Transverse colon (tissue), 4 donors: ENCODE measurements at places on chromosomes 3 and 15. TPM values are rescaled to one million over a fixed set of nuclear protein-coding genes. Genes with fewer than 3 reads are reported as not detected.

Gene GRK7
- total RNA-seq = 0.16 TPM

- H3K36me3 ChIP-seq = no peaks in the 10 kb centered on the region
- H3K4me1 ChIP-seq = no peaks in the 10 kb centered on the region
- H3K4me3 ChIP-seq = no peak overlapping the region
- H3K27me3 ChIP-seq = no peaks in the 10 kb centered on the region
Measured at GRCh38 chr3:50792568-50792967, 117.8 kb downstream of the DOCK3 start.

Gene MESP2
- total RNA-seq = 0.96 TPM

GRCh38 chr15:67076147-67076843, 10.9 kb downstream of the SMAD3 start:
- DNase-seq = no peak
- H3K36me3 ChIP-seq = no peaks in the 10 kb centered on the region
- no peaks in the 10 kb centered on the region for H3K27me3 ChIP-seq
- H3K4me1 ChIP-seq = peaks cover 44% of the 10 kb centered on the region
- H3K4me3 ChIP-seq = no peak overlapping the region

Gene LOXL1
- total RNA-seq = 1.8 TPM

- no peak for DNase-seq
- no peaks in the 10 kb centered on the region for H3K4me1 ChIP-seq
- H3K27ac ChIP-seq = no peak overlapping the region
- H3K4me3 ChIP-seq = no peak overlapping the region
- H3K36me3 ChIP-seq = no peaks in the 10 kb centered on the region
Measured at GRCh38 chr3:21477541-21478288, 273.3 kb downstream of the ZNF385D start.

DNA sequence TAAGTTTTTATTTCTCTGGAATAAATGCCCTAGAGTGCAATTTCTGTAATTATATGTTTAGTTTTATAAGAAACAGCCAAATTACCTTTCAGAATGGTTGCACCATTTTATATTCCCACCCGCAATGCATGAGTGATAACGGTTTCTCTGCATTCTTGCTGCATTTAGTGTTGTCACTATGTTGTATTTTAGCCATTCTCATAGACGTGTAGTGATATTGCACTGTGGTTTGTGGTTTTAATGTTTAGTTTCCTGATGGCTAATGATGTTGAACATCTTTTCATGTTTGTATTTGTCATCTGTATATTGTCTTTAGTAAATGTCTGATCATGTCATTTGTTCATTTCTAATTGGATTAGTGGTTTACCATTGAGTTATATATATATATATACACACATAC, 73.0 kb upstream of the GOLIM4 start:
- H3K4me3 ChIP-seq = no peak overlapping the region
- H3K36me3 ChIP-seq = no peaks in the 10 kb centered on the region
- DNase-seq = no peak
- H3K27ac ChIP-seq = no peak overlapping the region

GRCh38 chr15:48978638-48979037, 14.9 kb upstream of the SHC4 start:
- H3K27ac ChIP-seq = no peak overlapping the region
- H3K4me3 ChIP-seq = no peak overlapping the region
- no peaks in the 10 kb centered on the region for H3K4me1 ChIP-seq

Gene PML
- 74.3 TPM for total RNA-seq

Gene SPSB4
- total RNA-seq = not detected

Gene CCR8
- not detected for total RNA-seq

Gene FAN1
- total RNA-seq = 34.8 TPM

Gene TTLL13
- not detected for total RNA-seq

DNA sequence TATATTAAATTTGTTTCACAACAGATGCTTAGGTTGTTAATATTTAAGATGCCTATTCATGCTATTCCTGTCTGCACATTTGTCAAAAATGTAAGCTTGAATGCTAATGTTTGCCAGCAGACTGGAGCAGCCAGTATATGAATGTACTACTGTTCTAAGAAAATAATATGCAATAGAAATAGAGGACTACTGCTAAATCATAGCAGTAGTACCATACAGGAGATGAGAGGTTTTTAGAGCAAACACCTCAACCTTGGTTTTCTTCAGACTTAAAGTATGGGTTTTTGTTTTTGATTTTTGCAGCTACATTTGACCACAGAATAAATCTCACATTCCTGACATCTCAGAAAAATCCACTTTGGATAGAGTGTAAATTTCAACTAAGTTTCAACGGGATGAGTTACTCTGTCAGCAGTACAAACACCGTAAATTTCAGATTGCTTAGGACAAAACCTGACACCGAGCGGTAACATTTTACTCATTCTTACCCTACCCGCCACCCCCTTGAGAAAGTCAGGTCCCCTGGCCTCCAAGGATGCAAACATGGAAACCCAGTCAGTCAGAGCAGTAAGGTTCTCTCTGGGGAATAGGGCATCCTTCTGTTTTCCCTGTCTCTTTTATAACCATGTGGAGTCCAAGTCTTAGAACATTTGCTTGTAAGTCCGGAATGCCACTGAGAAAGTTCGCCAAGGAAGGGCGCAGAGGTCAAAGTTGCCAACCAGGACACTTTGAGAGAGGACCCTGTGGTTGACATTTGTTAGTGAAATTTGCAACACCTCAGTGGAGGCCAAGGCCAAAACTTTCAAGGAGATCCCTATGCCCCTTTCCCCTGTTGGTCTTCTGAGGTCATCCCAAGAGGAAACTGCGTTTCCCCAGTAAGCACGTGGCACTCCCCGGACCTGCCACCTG, 17.9 kb upstream of the SATB1 start:
- no peaks in the 10 kb centered on the region for H3K27me3 ChIP-seq
- H3K4me3 ChIP-seq = peak overlapping the region; percentile 73
- H3K36me3 ChIP-seq = no peaks in the 10 kb centered on the region
- DNase-seq = no peak
- H3K4me1 ChIP-seq = peaks cover 26% of the 10 kb centered on the region
- peak overlapping the region; percentile 83 for H3K27ac ChIP-seq

GRCh38 chr3:141184430-141184829, 47.2 kb upstream of the PXYLP1 start:
- H3K36me3 ChIP-seq = no peaks in the 10 kb centered on the region
- no peak for DNase-seq
- H3K4me3 ChIP-seq = no peak overlapping the region
- no peaks in the 10 kb centered on the region for H3K4me1 ChIP-seq
- no peaks in the 10 kb centered on the region for H3K27me3 ChIP-seq

DNA sequence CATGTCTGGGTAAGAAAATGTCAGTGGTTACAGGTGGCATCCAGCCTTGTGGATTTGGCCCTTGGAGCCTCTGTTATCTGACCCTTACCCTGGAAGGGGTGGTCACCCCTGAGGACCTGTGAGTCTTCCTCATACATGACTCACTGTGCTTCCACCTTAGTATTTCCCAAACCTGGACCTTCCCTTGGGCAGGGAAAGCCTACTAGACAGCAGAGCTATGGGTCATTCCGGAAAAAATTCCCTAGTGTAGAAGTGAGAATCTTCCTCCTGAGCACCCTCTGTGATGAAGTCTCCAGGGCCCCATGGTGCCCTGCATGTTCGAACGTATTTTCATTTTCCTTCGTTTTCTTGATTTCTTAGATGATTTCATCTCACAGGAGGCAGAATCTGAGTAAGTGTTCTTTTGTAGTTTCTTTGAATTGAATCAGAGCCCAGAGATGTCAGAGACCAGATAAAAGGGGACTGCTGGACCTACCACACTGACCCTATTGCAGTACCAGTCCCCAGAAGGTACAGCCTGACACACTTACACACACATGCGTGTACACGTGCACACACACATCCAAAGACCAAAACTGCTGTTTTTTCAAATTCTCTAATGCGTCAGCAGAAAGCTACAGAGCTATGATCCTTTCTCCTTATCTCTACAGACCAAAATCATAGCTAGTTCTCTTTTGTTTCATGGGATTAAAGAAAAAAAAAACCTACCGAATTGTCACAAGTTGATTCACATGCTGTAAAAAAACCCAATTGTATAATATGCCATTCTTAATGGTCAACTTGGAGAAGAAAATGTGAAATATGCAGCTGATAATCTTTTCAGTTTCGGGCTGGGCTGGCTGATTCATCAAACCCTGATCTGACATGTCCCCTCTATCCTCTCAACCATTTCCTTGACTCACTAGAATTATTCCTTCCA, 50.5 kb upstream of the ARHGEF3 start:
- DNase-seq = no peak
- H3K27me3 ChIP-seq = no peaks in the 10 kb centered on the region
- peaks cover 3% of the 10 kb centered on the region for H3K4me1 ChIP-seq
- no peak overlapping the region for H3K4me3 ChIP-seq

Gene TKT
- total RNA-seq = 214 TPM

DNA sequence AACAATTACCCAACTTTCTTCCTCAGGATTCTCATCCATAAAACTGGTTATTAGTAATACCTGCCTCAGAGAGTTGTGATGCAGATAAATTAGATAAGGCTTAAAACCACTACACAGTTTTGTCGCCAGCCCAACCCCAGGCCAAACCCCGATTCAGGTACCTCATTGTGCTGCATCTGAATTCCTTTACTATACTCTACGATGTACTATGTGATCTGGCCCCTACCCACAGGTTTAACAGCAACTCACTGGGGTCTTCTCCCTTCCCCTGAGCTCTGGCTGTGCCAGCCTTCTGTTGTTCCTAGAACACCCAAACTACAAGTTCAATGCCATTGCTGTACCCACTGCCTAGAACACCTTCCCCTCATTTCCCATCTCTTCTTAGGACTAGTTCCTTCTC, 64.6 kb downstream of the MYO5A start:
- H3K4me3 ChIP-seq = no peak overlapping the region
- peaks cover 11% of the 10 kb centered on the region for H3K4me1 ChIP-seq
- no peak for DNase-seq

GRCh38 chr3:191959876-191960413, 499.0 kb downstream of the PYDC2 start:
- H3K27me3 ChIP-seq = no peaks in the 10 kb centered on the region
- H3K4me1 ChIP-seq = no peaks in the 10 kb centered on the region
- H3K27ac ChIP-seq = no peak overlapping the region
- no peak for DNase-seq

Gene SYNPR
- total RNA-seq = not detected

Gene RLBP1
- total RNA-seq = not detected

DNA sequence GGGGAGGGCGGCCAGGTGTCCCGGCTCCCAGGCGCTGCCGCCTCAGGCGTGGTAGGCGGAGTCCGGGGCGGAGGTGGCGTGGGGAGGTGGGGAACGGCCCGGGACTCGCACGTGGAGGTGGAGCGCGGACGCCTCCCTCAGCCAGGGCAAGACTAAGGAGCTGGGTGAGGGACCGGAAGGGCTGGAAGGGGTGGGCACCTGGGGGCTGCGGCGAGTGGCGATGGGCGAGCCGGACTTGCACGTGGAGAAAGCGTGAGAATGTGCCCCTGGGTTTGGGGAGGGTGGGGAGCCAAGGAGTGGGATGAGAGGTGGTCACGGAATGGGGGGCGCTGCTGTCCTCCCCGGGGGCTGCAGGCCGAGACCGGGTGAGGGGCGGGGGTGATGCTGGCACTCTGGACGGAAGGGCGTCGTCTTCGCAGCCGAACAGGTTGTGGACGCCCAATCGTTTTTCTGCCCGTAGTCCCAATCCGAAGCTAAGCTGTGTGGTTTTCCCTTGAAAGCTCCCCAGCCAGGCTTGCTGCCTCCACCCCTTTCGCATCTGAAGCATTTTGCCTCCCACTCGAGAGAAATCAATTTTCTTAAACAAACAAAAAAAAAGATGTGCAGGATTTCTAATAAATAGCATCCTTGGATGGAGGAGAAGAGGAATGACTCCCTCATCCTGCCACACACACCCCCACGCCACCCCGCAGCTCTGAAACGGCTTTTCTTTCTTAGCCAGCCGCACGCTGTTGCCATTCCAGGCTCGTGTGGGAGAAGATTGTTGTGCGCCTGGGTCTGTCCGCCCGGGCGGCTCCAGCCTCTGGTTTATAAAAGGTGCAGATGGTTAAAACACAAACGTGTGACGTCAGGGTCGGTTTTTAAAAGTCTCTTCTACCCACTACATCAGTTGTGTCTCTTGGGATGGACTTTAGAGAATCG, 62.5 kb upstream of the ANKRD28 start:
- H3K36me3 ChIP-seq = no peaks in the 10 kb centered on the region
- H3K27me3 ChIP-seq = no peaks in the 10 kb centered on the region
- peak overlapping the region; percentile 98 for H3K4me3 ChIP-seq
- DNase-seq = peak; percentile 46
- peak overlapping the region; percentile 96 for H3K27ac ChIP-seq

Gene CLEC3B
- 6.0 TPM for total RNA-seq

Gene EFCAB12
- not detected for total RNA-seq

- H3K4me3 ChIP-seq = no peak overlapping the region
- H3K27ac ChIP-seq = no peak overlapping the region
- no peaks in the 10 kb centered on the region for H3K36me3 ChIP-seq
Measured at GRCh38 chr3:30948426-30948825, 54.0 kb upstream of the GADL1 start.

Gene FANCD2OS
- total RNA-seq = not detected

DNA sequence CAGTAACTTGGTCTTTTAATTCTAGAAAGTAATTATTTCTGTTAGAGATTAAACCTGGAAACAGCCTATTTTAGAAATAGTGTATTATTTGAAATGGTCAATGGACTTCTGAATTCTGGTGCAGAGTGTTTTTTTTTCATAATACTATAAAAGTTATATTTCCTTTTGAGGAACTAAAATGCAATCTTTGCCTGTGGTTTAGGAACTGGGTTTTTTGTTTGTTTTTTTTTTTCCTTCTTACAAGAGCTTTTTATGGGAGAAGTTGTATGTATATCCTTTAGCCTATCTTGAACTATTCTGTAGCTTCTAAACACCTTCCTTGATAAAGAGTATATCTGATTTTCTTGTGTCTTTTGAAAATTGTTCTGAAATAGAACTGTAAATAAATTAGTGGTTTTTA, 88.3 kb downstream of the ARIH1 start:
- H3K27ac ChIP-seq = no peak overlapping the region
- no peak overlapping the region for H3K4me3 ChIP-seq
- H3K27me3 ChIP-seq = no peaks in the 10 kb centered on the region
- DNase-seq = no peak
- H3K4me1 ChIP-seq = no peaks in the 10 kb centered on the region

DNA sequence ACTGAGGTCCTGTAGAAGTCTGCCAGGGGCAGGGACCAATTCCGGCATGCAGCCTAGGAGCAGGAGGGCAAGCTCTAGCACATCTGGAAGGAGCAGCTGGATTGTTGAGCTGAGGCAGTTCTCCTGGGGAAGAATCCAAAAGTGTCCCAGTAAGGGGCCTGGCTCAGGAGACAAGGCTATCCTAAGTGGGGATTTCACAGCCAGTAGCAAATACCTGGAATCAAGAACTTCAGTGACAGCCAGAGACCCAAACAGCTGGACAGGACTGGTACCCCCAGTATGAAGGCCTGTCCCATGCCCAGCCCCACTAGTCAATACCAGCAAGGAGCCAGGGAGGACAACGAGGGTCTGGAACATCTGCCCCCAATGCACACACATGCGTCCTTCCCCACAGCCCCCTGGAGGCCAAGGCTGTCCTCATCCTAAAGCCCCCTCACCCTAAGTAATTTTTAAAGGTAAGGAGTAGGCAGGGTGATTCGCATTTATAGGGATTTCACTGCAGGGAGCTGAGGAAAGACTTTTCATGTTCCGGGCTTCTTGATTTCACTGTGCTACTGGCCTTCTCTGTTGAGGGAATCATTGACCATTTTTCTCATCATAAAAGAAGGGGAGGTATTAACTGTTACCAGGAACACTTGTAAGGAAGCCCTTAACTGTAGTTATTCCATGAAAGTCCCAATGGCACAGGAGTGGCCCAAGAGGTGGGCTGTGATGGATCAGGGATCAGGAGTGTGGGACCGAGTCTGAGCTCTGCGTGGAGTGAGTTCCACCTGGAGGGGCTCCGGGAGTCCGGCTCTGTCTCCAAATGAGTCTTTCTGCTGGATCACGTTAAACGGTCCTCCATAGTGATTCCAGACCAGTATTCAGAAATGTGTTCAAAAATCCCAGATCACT, 2.6 kb upstream of the CHSY1 start:
- no peaks in the 10 kb centered on the region for H3K36me3 ChIP-seq
- H3K4me3 ChIP-seq = no peak overlapping the region
- peaks cover 17% of the 10 kb centered on the region for H3K4me1 ChIP-seq
- DNase-seq = no peak
